NCI-H510A (cell line): ENCODE measurements at places on chromosomes 2 and 18.
A peak's percentile ranks its signal among the peaks of the same experiment; 100 is the strongest.

DNA sequence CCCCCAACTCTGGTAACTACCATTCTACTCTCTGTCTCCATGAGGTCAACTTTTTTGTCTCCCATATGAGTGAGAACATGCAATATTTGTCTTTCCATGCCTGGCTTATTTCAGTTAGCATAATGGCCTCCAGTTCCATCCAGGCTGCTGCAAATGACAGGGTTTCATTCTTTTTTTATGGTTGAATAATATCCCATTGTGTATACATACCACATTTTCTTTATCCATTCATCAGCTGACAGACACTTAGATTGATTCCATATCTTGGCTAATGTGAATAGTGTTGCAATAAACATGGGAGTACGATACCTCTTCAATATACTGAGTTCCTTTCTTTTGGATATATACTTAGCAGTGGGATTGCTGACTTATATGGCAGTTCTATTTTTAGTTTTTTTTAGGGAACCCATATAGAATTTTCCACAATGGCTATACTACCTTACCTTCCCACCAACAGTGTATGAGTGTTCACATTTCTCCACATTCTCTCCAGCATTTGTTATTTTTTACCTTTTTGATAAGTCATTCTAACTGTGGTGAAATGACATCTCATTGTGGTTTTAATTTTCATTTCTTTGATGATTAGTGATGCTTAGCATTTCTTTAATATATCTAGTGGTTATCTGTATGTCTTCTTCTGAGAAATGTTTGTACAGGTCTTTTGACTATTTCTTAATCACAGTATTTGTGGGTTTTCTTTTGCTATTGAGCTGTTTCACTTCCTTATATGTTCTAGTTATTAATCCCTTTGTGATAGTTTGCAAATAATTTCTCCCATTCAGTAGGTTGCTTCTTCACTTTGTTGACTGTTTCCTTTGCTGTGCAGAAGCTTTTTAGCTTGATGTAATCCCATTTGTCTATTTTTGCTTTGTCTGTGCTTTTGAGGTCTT lies 112.2 kb downstream of the SRBD1 start:
- DNase-seq, result no peak

GRCh38 chr18:62979176-62979575 lies 263.8 kb downstream of the PHLPP1 start:
- DNase-seq, result peak; percentile 86

DNA sequence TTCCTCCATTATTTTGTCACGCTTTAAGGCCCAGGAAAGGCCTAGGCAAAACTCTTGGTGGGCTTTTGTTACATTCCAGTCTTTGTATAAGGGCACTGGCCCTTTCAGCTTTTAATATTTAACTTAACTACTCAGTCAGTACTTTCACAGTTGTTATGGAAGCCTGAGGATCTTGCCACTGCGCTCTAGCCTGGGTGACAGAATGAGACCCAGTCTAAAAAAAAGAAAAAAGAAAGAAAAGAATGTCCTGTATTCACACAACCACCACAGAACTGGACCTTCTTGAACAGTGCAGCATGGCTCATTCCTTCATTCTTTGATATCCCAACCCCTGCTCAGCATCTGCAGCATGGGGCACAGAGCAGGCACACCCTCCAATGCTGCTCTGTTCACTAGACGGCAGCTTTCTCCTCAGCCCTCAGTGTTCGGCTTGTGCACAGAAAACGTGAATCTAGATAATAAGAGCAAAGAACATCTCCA lies 93.4 kb upstream of the MSH2 start:
- DNase-seq, result no peak

DNA sequence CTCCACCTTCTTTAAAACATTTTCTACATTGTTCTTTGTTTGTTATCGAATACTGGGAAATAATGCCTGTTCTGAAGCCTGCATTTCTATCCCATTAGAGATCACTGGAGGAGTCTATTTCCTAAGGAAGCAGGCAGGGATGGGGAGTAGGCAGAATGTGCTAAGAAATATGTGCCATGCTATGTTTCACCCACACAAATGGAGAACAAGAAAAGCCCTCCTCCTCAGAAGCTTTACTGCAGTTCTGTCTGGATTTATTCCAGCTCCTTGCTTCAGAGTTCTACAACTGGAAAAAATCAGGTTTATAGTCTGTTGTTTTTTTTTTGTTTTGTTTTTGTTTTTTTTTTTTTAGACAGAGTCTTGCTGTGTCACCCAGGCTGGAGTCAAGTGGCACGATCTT lies 825.1 kb downstream of the SLC4A3 start:
- no peak for DNase-seq

DNA sequence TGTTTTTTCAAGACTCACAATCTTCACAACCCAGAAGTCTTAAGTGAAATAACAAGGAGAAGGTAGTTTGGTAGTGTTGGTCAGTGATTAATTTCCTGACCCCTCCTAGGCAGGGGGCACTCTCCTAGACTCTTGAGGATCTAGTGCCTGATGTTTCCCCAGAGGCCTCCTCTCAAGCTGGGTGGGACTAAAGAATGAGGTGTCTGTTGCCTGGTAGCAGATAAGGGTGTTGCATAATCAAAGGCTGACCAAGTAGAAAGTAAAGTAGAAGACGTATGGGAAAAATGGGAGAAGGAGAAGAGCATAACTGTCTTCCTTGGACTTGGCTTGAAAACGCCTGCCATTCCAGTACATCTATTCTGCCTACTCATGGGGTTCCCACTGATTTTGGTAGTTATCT lies 37.8 kb downstream of the VIT start:
- DNase-seq, result no peak

- DNase-seq, result no peak
Observed at GRCh38 chr2:10233131-10234012, 69.3 kb upstream of the HPCAL1 start.

DNA sequence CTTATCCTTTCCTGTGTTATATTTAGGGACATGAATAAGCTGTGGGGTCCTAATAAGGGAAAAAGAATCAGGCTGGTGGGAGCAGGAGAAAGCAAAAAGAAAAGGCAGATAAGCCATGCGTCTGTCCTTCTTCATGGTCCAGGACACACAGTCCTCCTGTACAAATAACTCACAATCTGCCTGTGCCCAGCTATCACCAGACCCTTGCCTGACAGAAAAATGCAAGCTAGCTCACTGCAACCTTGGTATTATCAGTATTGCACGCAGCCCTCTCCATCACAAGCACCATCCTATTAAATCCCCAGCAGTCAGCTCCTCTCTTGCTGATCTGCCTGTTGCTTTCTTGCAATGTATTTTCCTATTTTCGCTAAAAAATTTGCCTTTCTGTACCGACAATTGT lies 78.0 kb downstream of the NEURL3 start:
- no peak for DNase-seq

GRCh38 chr2:113060396-113060795 lies 1.4 kb downstream of the IL36RN start:
- DNase-seq, result no peak

DNA sequence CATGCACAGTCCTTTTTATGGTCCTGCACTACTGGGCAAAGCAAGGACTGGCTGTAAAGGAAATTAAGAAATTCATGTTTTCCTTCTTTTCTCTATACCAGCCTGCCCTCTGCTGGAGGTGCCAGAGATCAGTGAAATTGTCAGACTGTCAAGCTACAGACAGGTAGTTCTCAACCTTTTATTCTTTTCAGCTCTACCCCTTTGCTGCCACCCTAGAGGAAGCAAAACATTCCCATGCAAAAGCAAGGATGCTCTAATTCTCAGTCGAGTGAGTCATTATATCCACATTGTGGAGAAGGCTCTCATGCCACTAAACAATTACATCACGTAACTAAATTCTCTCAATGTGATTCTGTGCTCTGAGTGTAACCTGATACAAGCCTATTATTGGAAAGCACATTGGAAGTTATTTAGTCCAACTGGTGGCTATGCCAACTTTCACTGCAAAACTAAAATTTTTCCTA lies 25.0 kb upstream of the RAPGEF4 start:
- peak; percentile 70 for DNase-seq

GRCh38 chr2:198628596-198628995 lies 824.2 kb downstream of the PLCL1 start:
- DNase-seq, result no peak

- DNase-seq, result no peak
Observed at GRCh38 chr18:77066689-77067088, 65.9 kb downstream of the MBP start.

- DNase-seq, result no peak
Observed at GRCh38 chr2:218896501-218897393, 16.1 kb downstream of the WNT10A start.

DNA sequence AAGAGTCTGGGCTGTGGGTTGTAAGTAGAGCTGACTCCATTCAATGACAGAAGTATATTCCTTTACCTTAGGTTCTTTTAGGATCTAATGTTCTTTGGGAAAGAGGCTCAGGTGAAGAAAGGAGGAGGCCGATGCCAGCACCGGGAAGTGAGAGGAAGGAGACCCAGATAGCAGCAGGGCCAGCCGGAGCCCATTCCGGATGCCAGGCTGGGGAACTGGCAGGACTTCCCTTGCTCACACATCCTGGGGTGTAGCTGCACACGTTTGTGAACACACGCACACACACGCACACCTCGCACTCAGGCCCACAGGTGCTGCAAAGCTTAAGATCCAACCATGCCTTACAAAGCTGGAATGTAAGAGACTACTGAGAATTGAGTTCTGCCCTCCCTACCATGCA lies 95.8 kb upstream of the SMAD2 start:
- no peak for DNase-seq

DNA sequence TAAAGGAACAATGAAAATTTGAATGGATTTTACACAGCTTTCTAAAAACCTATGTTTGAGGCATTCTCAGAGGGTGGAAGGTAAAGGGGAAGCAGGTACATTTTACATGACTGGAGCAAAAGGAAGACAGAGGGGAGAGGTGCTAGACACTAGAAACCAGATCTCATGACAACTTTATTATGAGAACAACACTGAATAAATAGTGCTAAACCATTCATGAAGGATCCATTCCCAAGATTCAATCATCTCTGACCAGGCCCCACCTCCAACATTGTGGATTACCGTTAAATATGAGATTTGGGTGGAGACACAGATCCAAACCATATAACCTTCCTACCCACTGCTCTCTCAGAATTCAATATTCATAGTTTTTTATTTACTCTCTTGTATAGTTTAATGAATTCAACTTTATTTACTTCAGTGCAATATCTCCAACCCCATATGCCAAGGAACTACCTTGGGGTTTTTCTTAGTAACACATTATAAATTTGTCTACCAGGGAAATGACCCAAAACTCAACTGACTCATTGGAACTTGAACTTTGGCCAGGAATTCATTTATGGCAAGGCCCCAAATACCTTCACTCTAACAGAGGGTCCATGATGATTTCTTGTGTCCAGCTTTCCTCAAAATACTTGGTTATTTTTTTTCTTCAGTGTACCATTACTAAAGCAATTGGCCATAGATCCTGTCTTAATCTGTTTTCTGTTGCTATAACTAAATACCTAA lies 317.8 kb downstream of the GULP1 start:
- DNase-seq, result no peak

DNA sequence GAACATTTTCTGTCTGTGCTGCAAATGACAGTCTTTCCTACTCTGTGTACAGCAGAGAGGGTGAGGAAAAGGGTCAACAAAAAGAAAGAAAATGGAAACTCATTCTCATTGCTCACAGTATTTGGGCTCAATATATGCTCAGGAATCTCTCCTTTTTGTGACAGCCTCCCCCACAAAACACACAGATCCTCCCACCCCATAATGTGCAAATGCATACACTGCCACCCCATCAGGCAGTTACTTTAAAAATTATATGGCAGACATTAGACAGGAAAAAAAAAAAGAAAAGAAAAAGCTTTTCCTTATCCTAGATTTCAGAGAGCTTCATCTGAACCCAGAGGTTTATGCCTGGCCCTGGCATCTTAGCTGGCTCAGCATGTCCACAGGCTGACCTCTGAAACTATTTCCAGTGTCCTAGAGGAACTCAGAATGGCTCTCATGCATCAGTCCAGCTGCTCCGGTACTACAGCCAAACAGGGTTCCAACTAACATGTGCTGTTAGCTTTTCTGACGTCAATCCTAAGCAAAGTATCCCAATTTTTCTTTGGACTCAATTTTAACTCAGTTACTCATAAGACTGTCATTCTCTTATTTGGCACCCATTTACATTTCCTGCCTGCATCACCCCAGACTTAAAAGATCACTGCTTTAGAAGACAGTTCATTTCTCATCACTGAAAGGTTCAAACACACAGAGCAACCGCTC lies 105.9 kb downstream of the RBMS1 start:
- no peak for DNase-seq

DNA sequence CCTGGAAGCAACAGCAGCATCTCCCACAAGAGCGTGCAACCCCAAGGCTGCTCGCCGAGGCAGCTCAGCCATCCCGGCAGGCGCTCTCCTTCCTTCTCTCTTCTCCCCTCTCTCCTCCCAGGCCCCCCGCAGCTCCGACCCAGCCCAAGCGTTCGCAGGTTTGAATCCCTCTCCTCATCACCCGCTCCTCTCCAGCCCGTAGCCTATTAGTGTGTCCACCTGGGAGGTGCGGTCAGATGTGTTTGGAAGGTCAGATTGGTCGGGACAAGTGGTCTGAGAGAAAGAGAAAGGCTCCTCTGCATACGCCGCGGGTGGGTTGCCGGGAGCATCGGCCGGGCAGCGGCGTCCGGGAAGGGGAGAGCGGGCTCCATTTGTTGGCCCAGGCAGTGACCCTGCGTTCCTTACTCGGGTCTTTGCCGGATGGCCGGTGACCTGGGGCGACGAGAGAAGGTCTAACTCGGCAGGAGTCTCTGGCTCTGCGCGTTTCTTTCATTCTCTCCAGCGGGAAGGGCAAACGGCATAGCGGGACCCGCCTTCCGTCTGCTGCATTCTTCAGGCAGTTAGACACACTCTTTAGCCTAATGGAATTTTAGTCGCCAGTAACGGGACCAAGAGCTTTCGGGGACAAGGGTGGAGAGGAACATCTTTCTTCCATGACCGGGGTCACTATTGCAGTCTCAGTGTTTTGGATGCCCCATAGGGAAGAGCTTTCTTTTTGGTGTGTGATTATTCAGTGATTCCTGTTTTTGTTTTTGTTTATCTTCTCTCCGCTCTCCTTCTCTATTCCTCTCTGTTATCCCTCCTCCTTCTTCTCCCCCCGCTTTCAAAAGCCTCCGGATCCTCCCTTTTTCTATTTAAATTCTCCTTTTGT lies 1.1 kb upstream of the TMEFF2 start:
- DNase-seq, result no peak

DNA sequence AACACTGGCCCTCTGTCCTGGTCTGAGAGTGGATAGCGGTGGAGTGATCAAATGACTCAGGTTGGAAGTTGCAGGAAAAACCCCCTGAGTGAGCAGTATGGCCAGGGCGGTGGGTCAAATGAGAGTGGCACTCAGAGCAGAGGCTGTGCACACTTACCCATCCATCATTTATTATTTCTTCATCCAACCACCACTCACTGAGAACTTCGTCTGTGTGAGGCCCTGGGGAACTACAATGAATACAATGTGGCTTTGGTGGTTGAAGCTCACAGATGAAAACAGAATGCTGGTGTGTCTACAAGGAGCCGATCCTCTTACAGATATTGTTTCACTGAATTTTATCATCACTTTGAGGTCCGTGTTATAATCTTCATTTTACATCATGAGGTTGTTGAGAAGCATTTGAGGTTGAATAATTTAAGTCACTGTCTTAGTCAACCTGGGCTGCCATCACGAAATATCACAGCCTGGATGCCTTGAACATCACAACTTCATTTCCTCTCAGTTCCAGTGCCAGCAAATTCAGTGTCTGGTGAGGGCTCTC lies 73.4 kb upstream of the ID2 start:
- DNase-seq, result no peak

- DNase-seq, result no peak
Observed at GRCh38 chr18:31233621-31234275, 71.1 kb upstream of the DSC1 start.

GRCh38 chr2:202408546-202409140 lies 32.5 kb downstream of the BMPR2 start:
- DNase-seq, result no peak
